ENCODE measurements at places on chromosomes 13 and 19.

DNA sequence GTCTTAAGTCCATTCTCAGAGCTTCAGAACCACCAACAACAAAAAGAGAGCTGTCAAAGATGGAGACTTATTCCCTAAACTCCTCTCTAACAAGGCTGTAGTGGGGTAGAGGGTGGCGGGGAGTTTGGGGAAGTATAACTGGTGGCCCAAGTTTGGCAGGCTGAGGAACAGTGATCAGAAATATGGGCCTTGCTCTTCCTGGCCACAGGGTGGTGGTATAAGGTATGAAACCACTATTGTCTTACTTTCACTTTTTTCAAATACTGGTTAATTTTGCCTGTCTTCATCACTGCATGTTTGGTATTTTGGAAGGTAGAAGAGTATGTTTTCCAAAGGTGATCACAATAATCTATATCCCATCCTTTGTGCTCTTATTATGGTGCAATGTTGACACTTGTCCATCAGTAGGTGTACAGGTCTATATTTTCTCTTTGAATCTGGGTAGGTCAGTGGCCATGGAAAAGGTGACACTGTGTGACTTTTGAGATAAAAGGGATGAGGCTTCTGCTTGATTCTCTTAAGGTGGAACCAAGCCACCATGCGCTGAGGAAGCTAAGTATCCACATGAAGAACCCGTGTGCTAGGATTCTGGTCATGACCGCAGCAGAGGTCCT, 23.2 kb upstream of the GPC5 start:
- DNase-seq = no peak

DNA sequence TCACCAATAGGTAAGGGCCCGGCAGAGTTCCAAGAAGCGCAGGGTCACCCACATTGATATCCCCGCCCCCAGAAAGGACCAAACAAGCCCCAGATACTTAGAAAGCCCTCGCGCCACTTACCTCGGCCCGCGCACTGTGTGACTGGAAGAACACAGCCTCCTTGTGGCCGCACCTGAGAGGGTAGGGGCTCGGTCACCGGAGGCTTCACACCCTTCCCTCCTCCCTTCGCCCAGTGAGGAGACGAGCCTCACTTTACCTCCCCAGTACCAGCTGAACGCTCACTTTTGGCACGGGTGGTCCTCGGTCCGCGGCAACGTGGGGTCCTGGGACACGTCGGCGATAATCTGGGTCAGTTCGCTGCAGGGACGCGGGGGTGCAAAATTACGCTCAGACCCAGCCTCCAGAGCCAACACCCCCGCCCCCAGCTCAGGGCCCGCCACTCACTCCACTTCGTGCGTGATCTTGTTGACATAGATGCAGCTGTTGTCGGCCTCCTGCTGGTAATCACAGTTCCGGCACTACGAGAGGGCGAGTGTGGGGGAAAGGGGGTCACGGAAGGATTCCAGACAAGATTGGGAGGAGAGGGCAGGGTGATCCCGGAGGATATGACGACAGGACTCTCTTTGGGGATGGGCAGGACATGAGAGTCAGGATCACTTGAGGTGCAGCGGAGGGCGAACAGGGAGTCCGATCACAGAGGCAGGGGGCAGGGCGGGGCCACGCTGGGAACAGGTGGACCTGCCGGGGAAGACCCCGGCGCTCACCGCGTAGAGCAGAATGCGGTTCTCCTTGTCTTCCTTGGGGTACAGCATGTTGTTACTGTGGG, 568 bp downstream of the POLR2I start:
- no peak for DNase-seq

DNA sequence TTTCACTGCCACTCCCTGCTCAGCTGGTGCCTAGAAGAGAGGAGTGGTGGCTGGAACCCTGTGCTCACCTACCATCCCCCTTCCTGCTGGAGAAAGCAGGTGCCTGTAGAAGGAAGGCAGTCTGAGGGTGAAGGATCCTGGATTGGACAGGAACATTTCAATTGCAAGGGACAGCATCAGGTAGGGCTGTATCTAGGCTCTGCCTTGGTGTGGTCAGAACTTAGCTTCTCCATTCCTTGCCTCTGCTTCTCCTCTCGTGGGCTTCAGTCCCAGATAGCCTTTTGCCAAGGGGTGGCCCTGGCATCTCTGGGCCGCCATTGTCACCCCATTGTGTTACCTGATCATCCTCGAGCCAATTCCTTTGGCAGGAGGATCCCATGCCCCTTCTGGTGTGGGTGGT, 73.2 kb upstream of the KCTD15 start:
- no peak for DNase-seq

DNA sequence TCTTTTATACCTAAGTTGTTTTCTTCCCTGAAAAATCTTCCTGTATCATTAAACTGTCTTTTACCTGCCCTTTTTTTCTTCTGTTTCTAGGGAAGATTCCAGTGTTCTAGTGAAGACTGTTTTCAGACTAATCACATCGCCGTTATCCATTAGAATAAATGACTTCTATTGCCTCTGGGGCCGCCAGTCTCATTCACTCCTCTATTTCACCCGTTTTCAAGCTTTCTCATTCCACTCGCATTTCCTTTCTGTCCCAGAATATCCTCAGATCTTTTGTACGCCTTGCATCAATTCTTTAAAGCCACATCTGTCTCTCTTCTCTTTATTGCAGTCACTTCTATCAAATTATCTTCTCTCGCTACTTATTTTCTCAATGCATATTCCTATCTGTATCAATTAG, 1035.6 kb upstream of the MIR17HG start:
- DNase-seq = no peak

- no peak for DNase-seq
Measured at GRCh38 chr13:104253063-104253680, 1187.0 kb upstream of the SLC10A2 start.

- DNase-seq = no peak
Measured at GRCh38 chr19:44943801-44944249, 1.8 kb downstream of the APOC4 start.

DNA sequence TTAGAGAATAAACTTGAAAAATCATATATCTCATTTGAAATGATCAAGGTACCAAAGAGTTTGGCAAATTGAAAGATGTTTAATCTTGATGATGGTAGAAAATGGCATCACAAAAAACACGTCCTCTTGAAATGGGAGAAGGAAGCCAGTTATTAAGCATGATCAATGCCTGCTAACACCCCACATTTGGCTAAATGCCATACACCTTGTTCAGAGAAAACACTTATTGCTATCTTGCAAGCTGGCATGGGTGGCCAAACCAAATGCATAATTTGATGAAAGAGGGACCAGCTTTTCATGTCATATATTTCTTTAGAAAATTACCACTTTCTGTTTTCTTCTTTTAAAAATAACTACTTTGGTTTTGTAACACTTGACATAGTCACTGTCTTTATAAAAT, 141.3 kb downstream of the ZAR1L start:
- no peak for DNase-seq

- DNase-seq = no peak
Measured at GRCh38 chr13:103810026-103810425, 743.8 kb upstream of the SLC10A2 start.

- no peak for DNase-seq
Measured at GRCh38 chr13:49439609-49440008, 4.3 kb downstream of the CAB39L start.

DNA sequence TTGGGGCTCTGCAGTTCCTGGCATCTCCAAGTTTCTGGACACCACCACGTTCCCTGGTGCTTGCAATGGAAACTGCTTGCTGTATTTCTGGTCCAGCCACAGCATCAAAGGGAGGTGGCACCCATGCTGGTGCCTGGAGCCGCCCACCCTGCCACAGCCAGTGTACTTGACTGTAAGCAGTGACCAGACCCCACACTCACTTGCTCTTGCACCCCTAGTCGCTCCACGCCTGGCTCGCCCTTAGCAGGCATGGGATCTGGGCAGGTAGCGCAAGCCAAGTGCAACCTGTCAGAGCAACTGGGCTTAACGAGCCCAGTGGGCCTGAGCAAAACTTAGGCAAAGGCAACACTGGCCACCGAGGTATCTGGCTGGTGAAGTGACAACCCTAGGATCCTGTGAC, 648.2 kb upstream of the PCDH9 start:
- no peak for DNase-seq

- no peak for DNase-seq
Measured at GRCh38 chr13:91046715-91047327, 300.7 kb upstream of the MIR17HG start.

DNA sequence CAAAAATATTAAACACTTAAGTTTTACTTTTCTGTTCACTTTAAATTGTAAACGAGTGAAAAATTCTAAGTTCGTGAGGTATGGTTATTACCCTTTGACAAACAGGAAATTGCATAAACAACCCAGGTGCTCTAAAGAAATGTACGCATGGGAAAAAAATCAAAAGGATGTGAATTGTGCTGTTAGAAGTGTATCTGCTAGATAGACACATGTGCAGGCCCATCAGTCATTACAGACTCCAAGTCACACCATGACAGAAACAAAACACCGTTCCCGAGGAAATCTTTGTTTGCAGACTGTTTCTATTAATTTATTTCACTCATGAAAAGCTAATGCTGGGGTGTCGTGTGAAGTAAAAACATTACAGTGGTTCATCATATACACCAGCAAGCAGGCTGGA, 17.0 kb upstream of the DOCK9 start:
- DNase-seq = no peak

GRCh38 chr19:5247957-5248705, 92.5 kb downstream of the PTPRS start:
- no peak for DNase-seq

- no peak for DNase-seq
Measured at GRCh38 chr13:25166306-25166705, 5.8 kb downstream of the AMER2 start.

- no peak for DNase-seq
Measured at GRCh38 chr13:45381196-45381595, 37.0 kb downstream of the SLC25A30 start.

DNA sequence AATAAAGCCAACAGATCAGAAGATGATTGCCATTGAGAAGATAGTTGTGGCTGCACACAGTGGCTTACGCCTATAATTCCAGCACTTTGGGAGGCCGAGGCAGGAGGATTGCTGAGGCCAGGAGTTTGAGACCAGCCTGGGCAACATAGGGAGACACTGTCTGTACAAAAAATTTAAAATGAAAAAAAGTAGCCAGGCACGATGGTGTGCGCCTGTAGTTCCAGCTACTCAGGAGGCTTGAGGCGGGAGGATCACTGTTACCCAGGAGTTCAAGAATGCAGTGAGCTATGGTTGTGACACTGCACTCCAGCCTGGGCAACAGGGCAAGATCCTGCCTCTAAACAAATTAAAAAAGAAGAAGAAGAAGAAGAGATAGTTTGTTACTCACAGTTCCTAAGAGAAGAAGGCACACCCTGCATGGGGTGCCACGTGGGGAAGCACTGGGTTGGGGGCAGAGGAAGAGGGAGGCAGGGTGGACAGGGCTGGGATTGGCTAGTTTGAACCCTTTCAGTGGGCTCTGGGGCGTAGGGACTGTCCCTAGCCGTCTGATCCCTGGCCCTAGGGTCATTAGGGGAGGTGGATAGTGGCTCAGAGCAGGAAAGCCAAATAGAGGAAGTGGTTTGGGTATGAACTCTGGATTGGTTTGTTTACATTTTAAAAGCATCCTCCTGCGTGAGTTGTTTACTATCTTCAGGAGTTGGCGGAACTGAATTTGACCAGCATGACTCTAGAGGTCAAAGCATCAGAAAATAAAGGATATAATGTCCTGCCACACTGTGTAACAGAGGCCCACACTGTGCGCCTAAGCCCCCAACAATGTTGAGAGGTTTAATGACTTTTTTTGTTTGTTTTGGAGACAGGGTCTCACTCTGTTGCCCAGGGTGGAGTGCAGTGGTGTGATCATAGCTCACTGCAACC, 60.5 kb upstream of the MEDAG start:
- DNase-seq = no peak

DNA sequence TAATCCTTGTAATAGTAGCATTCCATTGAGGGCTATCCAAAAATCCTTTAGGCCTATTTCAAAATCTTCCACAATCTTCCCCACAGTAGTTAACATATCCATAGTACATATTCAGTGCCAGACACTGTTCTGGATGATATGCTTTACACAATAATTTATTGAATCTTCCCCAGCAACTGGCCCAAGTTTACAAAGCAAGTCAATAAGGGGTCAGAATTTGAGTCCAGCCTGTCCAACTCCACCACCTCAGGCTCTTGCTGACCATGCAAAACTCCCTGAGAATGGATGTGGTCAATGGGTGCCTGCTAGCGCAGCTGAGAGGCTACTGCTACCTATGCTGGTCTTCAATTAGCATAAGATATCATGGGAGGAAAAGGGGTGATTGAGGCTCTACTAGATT, 529.6 kb downstream of the FGF9 start:
- DNase-seq = no peak

GRCh38 chr13:76326343-76326742, 559.9 kb downstream of the KCTD12 start:
- no peak for DNase-seq

- DNase-seq = no peak
Measured at GRCh38 chr13:46211116-46211482, 629 bp upstream of the LRRC63 start.

DNA sequence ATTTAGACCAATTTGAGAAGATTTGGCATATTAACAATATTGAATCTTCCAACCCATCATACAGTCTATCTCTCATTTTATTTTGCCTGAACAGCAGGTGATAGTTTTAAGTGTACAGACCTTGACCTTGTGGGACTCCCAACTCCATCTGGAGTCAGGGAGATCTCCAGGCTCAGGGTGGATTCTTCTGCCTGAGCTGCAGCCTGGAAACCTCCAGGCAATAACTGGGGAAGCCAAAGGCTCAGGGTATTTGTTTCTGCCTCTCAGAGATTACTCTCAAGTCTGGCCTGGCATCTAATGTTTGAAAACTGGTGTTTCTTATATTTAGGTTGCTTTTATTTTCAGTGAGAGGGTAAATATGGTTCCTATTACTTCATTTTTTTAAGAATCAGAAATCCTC, 102.1 kb upstream of the C1QTNF9B start:
- DNase-seq = no peak

DNA sequence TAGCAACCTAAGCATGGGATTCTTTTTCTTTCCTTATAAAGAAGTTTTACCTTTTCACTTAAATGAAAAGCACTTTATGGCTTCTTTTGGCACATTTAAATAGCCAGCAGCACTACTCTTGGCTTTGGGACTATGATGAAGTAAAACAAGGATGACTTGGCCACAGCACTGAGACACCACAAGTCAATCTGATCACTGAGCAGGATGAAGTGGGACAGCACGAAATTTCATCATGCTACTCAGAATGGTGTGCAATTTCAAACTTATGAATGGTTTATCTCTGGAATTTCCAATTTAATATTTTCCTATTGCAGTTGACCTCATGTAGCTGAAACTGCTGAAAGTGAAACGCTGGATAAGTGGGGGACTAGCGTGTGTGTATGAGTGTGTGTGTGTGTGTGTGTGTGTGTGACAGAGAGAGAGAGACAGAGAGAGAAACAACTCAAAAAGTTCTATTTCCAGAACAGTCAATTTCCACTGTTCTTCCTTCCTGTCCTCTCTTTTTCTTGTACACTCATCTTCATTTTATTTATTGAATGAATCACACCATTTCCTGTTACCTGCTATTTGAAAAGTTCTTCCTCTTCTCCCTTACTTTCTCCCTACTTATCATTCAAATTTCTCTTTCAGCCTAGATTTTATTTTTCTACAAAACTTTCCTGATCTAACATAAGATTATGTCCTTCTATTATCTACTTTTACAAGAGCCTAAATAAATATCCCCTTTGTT, 414.2 kb upstream of the MIR17HG start:
- DNase-seq = no peak

Measured in NCI-H187 treated with DMSO at 0.1 percent for 48 hours (cell line).